Renal cortex interstitium (tissue), 15 donors: ENCODE measurements at places on chromosomes 16 and 17.
A peak's percentile ranks its signal among the peaks of the same experiment; 100 is the strongest.

- DNase-seq = no peak
Observed at GRCh38 chr17:17922070-17922614, 50.1 kb downstream of the TOM1L2 start.

- peak; percentile 50 for DNase-seq
Observed at GRCh38 chr17:40803617-40804082, 3.9 kb upstream of the KRT28 start.

DNA sequence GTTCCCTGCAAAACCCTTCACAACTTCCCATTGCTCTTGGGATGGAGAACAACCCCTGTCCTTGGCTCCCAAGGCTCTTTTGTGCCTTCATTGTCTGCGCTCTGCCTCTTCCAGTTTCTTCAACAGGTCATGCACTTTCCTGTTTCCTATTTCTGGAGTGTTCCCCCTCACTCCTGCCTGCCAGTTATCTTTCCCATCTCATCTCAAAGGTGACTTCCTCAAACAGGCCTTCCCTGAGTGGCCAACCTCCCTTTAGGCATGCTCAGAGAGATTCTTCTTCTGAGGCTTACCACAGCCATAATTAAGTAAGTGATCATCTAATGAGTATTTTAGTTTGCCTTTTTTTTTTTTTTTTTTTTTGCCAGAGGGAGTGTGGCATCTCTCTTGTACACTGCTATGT is 2.9 kb upstream of the CYLD start:
- DNase-seq = no peak

- DNase-seq = no peak
Observed at GRCh38 chr17:56581635-56582627, 11.6 kb upstream of the NOG start.

DNA sequence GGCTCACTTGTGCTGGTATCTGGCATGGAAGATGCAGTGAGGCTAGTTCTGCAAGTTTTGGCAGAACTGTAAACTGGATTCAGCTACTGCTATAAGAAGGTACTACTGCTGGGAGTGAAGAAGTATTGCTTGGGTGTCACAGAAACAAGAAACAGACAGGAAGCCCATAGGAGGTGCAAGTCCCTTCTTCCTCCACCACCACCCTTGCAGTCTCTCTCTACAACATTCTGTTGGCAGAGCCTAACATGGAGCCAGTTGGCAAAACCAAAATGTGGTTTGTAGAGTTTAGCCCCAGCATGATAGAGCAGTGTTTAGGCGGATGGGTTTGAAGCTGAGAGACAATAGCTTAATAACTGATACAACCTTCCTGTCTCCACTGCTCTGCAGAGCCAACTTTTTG is 72.6 kb downstream of the NLK start:
- no peak for DNase-seq

DNA sequence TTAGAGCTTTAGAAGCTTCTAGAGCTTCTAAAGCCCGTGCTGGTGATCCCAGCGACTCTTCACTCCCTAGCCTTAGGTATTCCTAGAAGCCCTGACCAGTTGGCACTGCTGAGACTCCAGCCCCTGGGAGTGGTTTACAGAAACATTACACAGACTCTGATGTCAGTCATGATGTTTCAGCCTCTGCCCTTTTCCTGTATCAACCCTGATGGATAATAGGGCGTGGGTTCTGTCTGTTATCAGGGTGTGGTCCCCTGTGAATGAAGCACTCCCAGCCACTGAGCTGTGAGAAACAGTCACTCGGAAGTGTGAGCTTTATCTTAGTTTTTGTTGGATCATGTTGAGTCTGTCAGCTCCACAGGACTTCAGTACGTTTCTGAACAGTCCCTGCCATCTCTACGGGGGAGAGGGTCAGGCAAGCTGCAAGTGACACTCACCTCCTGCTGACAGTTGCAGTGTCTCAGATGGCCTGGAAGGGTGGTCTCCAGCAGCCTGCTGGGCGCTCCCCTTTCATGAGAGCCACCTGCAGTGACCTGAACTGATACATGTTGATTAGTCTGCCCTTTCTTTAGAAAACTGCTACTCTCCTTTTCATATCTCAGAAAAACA is 12.8 kb downstream of the GOSR2 start:
- no peak for DNase-seq

DNA sequence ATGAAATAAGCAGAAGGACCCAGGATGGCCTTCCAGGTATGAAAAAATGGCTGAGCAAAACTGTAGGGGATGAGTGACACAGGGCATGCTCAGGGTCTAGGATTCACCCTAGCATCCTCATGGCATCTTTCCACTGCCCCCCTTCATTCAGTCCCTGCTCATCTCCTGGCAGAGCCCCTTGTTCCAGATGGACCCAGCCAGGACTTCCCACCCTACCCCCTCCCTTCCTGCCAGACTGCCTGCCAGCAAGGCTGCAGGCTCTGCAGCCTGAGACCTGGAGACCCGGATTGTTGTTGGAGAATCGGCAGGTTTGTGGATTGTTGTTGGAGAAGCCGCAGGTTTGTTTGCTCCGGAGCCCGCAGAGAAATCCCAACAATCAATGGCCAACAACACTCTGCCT is 6.6 kb downstream of the SEZ6 start:
- no peak for DNase-seq

- no peak for DNase-seq
Observed at GRCh38 chr16:28555561-28555960, 1.8 kb downstream of the SGF29 start.

DNA sequence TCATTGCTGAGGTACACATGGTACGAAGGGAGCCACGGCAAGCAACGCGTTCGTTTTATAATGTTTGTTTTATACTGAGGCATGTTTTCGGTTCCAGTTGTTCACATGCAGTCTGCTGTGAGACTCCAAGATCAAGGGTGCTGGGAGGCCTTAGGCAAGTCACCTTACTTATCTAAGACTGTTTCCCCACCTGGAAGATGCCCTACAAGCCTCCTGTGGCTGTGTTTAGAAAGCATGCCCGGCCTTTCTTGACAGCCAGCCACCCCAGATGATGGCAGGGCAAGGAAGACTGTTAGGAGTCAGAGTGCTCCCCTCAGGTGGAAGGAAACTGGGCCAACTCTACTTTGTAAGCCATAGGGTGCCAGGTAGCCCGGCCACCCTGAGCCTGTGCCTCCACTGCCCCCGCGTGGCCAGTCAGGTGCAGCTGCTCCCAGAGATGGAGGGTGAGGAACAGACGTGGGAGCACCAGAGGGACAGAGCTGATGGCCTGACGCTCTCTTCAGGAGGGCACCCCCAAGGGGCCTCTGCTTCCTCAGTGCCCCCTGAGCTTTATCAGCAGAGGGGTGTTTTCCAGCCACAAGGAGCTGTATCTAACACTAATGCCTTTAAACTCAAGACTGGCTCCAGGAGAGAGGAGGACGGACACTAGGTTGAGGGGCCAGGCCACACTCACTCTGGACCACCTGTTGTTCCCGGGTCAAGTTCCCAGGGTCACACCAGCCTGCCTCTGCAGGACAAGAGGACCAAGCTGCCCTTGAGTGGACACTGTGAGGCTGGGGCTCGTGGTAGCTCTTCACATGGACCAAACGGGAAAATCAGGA is 5.4 kb downstream of the NAT9 start:
- DNase-seq = peak; percentile 46

DNA sequence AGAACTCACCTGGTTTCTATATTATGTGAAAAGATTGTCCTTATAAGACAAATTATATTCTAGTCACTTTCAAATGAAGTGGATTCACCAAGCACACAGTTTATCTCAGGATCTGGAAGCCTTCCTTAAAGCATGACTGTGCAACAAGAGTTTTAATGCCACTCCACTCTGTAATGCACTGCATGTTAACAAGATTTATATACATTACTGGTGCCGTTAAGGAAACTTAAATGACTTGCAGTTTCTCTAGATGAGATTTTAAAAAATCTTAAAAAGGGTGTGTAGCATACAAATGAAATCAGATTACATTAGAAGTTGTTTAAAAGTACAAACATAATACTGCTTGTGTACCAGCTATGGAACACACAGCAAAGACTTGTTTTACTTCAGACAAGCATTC is 150.8 kb downstream of the SNX11 start:
- no peak for DNase-seq

- no peak for DNase-seq
Observed at GRCh38 chr17:80008383-80008840, 27.3 kb downstream of the TBC1D16 start.

GRCh38 chr16:82990155-82990554 is 363.4 kb downstream of the CDH13 start:
- DNase-seq = no peak

- no peak for DNase-seq
Observed at GRCh38 chr17:55124730-55125360, 139.9 kb upstream of the HLF start.

GRCh38 chr16:27369806-27370205 is 32.2 kb upstream of the IL21R start:
- no peak for DNase-seq

DNA sequence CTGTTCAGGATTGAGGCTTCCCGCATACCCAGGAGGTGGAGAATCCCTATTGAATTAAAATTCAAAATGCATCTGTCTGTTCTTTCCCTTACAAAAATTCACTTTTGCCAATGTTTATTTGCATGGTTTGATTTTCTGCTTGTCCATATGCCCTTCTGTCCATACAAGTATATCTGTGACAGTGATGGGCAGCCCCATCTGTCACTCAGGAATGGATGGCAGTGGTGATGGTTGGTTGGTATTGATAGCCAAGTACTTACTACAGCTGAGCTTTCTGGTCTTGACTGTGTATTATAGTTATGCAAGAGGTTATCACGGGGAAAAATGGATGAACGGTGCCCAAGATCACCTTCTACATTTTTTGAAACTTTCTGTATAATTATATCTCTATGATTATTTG is 171.0 kb downstream of the RBFOX1 start:
- DNase-seq = no peak

- DNase-seq = no peak
Observed at GRCh38 chr16:13483121-13483520, 436.8 kb upstream of the ERCC4 start.

GRCh38 chr16:64339052-64339770 is 782.7 kb downstream of the CDH11 start:
- no peak for DNase-seq

GRCh38 chr17:46176975-46177374 is 16.3 kb downstream of the KANSL1 start:
- no peak for DNase-seq

- DNase-seq = no peak
Observed at GRCh38 chr17:280901-281300, 71.7 kb downstream of the RPH3AL start.

- no peak for DNase-seq
Observed at GRCh38 chr16:23141959-23142740, 7.1 kb downstream of the USP31 start.

- no peak for DNase-seq
Observed at GRCh38 chr17:285751-286422, 66.7 kb downstream of the RPH3AL start.

DNA sequence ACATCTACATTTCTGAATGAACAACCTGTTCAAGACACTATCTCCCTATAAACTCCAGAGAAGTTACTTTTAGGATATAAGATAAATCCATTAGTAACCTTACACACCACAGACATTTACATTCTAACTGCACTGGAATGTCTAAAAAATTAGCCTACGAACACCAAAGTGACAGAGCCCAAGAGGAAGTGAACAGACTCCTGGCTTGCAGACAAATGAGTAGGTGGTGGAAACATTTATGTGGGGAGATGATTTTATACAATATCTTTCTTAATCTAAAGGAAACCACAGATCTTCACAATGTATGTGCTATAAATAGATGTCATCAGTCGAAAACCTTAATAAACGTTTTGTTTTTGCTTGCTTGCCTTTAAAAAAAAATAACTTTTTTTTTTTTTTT is 18.8 kb downstream of the ZNF652 start:
- no peak for DNase-seq

- no peak for DNase-seq
Observed at GRCh38 chr17:66165537-66166123, 26.3 kb downstream of the CEP112 start.

DNA sequence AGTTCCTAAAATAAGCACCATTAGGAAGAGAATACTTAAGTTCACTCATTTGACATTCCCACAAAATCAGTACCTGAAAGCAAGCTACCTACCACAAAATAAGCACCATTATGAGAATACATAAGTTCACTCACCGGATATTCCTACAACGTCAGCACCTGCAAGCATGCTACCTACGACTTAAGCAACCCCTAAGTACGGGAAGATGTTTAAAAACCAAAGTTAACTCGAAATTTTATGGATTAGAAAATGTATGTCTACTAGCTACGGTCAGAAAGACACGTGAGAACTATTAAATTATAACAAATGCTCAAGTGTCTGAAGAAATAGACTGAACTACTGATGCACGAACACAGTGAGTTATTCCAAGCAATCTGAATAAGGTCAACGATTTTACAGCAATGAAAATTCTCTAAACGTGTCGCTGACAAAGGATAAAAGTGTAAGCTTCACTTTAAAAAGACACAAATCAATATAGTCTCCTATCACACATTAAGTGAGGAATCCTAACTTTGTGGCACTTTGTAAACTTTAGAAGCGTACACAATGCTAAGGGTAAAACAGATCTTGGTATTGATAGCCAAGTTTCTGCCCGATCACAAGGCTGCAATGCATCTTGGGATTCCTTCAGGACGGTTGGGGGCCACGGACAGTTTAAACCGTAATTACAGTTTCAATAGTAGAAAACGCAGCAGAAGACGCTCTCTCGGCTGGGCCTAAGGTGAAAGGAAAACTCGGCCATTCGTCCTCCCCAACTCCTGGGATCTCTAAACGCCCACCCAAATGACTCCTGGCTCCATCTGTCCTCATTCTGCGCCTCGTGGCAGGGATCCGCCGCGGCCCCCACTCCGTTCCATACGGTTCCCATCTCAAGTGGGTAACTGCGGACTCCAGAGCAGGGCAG is 1.3 kb downstream of the GSPT1 start:
- no peak for DNase-seq

DNA sequence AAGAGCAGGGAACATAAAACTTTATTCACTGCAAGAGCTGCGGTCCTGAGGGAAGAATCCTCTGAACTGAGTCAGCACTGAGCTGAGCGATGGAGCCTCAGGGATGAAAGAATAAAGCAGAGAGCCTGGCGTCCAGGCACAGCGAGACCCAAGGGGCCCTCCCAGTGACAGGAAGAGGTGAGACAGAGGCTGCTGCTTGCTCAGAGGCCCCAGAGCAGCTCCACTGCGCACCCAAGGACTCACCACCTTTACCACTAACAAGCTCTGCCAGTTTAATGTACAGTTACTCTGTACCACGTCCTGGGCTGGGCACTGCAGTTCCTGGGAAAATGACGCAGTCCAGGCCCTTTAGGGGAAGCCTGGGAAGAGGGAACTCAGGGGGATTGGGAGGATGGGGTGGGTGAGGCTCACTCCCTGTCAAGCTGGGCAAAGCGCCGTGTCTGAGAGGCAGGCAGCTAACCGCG is 5.6 kb downstream of the GFAP start:
- no peak for DNase-seq

DNA sequence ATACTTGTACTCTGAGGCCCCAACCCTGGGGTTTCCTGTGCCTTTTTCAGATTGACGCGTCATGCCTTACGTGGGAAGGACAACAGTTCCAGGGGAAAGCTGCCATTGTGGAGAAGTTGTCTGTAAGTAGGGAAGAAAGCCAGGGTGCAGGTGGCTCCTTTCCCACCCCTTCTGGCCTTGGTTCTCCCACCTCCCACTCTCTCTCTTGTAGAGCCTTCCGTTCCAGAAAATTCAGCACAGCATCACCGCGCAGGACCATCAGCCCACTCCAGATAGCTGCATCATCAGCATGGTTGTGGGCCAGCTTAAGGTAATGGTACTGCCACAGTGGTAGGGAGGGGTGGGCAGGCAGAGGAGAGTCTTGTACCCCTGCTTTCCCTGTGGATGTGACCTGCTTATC is 4.6 kb upstream of the EDC4 start:
- no peak for DNase-seq
